ENCODE measurements at places on chromosomes 13 and 19. TPM values are rescaled to one million over a fixed set of nuclear protein-coding genes. Genes with fewer than 3 reads are reported as not detected.

DNA sequence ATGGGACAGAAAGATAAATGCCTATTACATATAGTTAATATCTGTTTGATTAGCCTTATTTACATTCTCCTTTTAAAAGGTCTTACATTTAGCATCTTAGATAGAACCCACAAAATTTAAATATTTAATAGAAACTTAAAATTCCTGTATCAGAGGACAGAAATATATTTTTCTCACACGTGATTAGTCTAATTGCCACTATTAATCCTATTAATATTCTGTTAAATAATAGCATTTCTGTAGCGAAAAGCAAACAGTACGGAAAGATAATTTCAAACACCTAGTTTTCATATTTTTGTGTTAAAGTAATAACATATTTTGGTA, 380 bp upstream of the ZNF30 start:
- DNase-seq = no peak

DNA sequence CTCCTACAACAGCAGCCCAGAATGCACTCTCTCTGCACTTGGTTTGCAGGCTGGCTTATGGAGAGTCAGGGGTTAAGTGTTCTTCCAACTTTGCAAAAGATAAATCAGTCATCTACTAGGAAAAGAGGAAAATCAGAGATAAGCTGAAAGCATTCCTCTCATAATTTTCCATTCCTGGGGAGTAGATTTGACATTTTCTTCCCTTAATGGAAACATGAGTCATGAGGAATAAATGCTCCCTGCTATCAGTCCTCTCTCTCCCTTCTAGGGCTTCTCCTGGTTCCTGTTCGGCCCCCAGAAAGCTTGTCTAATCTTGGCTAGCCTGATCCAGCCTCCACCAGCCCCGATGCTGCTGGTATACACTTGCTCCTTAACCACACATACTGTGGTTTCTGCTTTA, 28.4 kb upstream of the ENOX1 start:
- DNase-seq = no peak

DNA sequence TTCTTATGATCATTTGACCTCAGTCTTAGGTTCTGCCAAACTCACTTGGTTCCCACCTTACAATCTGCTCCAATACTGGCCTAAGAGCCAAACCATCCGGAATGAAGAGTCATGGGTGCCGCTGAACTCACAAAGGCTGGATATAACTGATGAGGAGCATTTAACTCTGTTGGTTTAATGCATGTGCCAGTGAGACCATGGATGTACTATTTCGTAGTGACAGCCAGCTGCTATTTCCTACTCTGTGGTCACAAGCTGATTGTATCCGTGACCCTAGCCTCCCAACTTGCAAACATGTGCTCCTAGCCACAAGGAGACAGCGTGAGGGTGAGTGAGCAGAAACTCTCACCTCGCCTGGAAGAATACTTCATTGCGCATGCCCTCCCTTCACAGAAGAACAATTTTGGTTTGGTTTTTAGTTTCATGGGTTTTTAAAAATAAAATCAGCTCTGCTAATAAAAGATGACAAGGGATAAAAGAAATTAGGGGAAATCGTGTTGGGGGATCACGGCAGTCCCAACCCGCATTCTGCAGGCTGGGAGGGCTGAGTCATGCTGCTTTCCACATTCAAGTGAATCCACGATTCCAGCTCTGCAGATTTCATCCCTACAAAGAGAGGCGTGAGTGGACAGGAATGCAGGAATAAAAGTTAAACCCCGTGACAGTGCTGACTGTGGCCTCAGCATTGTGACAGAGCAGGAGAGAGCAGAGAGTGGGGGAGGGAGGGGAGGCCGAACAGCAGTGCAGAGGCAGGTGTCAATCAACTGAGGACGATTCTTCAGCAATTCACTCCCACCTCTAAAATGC, 66.8 kb upstream of the RAP2A start:
- no peak for DNase-seq

PLK5 gene
- not detected for total RNA-seq

DNA sequence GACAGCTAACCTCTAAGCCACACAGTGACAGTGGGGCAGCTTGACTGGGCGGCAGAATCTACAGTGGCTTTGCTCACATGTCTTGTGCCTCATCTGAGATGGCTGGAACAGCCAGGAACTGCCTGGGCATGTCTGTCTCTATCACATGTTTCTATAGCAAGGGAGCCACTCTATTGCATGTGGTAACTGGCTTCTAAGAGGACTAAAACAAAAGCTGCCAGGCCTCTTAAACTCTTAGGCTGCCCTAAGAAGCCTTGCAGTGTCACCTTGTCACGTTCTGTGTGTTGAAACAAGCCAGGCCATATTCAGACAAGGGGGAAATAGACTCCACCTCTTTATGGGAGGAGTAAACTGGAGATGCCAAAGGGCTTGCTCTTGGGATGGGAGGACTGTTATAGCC, 122.9 kb upstream of the MAB21L1 start:
- no peak for DNase-seq
